Posterior vena cava (tissue), 2 donors: ENCODE measurements at places on chromosomes 3 and 15. TPM values are rescaled to one million over a fixed set of nuclear protein-coding genes. Genes with fewer than 3 reads are reported as not detected.
A peak's percentile ranks its signal among the peaks of the same experiment; 100 is the strongest.

RPP25 gene
- total RNA-seq = 9.3 TPM

ADGRG7 gene
- total RNA-seq = not detected

GOLGA8N gene
- 11.9 TPM for total RNA-seq

GPR160 gene
- 1.9 TPM for total RNA-seq

GPR149 gene
- total RNA-seq = not detected

FAM81A gene
- total RNA-seq = 0.90 TPM

DNA sequence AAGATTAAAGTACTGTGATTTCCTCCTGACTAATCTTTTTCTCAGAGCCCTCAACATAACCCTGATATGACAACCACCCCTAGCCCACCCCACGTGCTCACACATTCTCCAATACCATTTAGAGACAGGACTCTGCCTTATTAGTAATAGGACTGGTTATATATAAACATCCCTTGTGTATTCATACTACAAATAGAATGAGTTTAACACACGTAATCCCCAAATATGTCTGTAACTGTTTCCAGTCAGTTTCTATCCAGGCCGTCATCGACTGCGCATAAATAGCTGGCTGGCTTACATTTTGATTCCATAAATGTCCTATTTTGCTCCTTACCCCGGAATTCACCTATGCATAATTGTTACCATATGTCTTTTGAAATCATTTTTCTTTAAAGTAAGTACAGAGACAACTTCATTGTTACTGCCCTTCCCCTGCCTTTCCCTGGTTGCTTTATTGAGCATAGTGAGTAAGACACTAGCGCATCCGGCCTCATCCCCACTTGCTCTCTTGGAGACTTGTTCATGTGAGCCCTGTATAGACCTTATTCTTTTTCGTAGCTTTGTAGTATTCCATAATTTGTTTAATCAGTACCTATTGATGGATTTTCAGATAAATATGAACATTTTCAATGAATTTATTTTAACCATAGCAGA lies 3.5 kb upstream of the P2RY14 start:
- no peak for DNase-seq

- no peak for DNase-seq
These were observed 288 bp upstream of the NME9 start for GRCh38 chr3:138329984-138330293.

GRCh38 chr3:54957711-54958110 lies 29.9 kb upstream of the LRTM1 start:
- DNase-seq = no peak

DNA sequence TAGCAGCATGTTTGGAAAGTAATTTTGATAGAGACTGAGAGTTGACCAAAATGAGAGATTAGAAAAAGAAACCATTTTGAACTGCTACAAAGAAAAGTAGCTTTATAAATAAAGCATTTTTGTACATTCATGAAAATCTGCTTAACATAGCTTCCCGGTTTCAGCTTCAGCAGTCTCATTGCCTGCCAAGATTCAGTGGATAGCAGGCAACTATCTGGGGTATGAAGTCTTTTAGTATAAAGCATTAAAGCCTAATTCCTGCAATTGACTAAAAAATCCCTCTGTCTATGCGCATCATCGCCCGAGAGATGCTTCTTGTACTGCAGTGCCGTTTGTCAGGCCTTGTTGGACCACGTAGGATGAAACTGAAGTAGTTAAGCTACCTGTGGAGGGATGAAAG lies 588.4 kb downstream of the NAALADL2 start:
- DNase-seq = no peak

DNA sequence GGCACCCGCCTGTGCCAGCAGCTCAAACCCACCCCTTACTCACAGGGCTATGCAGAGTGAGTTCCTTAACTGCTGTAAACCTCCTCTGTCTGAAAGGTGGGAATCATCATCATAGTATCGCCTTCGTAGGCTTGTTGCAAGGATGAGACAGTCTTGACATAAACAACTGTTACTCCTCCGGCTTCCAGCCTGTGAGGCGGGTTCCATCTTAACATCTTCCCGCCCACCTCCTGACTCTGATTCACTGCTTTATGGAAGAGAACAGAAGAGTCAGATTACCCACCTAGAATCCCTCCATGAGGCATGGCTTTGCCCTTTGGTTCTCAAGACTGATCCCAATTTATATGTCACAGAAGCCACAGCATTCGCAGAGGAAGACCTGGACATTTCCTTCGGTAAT lies 21.9 kb downstream of the POLR2M start:
- no peak for DNase-seq

DNA sequence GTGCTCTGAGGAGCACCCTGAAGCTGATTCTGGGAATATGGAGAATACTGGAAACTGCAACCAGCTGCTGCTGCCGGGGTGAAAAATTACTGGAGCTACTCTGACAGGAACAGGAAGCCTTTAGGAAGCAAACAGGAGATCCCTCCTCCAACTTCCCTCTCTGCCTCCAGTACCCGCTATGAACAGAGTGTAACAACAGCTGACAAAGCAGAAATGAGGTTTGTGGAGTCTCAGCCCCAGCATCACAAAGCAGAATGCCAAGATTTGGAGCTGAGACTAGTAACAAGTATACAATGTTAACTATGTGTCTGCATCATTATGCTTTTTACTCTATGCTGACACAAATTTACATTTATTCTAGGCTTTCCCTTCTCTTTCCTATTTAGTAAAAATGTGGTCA lies 22.7 kb upstream of the PIAS1 start:
- DNase-seq = no peak

DNA sequence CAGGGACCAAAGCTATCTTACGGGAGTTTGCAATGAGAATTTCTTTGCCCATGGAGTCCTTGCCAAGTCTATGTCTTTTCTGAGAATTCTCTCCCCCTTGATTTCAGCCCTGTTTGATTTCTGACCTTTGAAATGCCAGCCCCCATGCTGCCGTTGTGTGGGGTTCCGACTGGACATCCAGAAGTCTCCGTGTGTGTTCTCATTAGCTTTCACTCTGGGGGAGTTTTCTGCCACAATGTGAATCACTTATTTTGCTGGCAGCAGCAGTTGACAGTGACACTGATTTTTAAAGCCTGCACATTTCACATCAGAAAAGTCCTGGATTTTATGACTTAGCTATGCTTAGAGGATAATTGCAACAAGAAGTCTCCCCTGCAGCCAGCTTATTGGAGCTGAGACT lies 98.4 kb upstream of the CTDSPL start:
- no peak for DNase-seq

DNA sequence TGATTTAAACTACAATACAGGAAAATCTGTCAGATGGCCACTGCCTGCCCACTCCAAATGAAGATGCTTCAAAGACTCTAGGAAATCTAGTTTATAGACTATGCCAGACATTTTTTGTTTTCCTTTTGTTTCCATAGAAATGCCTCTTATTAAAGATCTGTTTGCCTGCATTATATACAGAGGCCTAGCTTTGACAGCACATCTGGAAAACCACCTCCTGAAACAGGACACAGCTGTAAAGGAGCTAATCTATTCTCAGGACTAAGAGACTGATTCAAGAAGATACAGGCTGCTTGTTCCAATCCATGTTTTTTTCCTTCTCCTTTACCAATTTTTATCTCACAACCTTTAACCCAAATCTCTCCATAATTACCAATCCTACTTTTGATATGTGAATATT lies 75.3 kb upstream of the STRIT1 start:
- DNase-seq = no peak

DNA sequence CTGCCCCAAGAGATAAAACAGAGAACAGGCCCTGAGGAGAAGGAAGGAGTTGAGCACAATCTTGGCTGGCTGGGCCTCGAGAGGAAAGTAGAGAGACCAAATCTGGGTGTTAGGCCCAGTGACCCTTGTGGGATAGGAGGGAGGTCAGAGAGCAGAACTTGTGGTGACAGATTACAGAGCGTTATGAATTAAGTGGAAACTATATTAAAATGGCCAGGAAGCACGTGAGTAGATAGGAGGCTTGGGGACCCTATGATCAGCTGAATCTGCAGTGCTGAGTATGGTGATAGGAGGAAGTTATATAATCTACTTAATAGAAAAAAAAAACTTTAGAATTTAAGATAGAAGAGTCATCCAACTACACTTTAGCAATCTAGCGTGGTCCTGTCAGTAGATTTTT lies 30.0 kb downstream of the ST6GAL1 start:
- no peak for DNase-seq

DNA sequence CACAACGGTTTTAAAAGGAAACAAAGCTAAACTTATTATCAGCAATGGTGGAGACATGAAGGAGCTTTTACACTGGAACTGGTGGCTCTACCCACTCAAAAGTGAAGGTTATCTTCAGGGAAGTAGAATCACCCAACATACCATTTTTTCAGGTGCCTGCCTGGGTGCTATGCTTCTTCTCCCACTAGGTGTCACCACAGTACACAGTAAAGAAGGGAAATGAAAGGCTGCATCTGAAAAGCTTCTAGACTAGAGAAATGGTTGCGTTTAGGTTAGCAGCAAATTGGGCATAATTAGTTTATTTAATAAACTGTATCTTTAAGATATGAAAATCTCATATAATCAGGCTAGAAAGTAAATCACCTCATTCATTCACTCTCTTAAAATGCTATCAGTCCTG lies 47.0 kb upstream of the SELENOK start:
- no peak for DNase-seq

DNA sequence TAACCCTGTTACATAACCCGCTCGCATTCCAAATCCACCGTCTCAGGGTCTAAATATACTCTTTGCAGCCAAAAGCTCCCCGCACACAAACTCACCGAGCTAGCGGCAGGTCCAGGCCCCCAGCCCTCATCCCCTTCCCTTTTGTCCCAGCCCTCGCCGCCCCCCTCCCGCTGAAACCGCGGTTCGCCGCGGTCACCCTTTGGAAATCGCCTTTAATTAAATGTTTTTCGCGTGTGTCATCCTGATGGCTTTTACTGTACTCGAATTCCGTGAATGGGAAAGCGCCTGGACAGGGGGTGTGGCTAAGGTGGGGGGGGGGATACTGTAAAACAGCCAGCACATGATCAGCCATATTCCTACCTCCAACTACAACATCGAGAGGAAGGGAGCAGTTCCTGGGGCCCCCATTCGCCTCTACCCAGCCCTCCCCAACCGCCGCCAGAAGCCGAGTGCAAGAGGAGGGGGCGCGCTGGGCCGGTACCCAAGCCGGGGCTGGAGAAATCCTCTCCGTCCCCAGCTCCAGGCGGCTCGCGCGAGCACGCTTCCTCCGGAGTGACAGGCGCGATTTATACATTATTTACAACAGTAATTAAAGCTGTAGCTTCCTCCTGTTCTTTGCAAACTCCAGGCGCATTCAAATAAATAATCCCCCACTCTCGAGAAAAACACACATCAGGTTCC lies 1.7 kb downstream of the RORA start:
- peak; percentile 81 for DNase-seq

DNA sequence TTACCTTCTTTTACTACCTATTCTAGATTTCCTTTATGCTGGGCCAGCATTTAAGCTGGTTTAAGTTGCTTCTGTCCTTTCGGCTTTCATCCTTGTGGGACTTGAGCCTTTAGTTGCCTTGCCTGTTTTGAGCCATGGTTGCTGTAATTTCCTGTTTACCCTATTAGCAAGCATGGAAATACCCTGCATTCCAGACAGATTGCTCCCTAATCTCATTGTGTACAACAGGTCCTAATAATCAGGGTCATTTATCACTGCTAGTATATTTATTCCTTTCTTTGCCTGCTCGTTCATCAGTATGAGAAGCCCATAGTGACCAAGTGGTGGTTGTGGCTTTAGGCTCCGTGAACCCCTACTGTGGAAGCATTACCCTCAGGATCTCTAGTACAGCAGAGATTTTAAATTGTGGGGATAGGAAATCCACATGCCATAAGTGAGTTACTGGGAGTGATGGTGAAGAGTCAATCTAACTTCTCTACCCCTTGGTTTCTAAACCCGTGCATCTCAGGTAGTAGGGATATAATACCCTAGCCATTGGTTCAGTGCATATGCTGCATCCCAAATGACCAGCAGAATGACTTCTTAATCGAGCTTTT lies 31.9 kb downstream of the NCK1 start:
- DNase-seq = no peak

GRCh38 chr3:191380001-191380400 lies 49.7 kb upstream of the UTS2B start:
- no peak for DNase-seq

GRCh38 chr15:50970524-50970923 lies 62.0 kb downstream of the AP4E1 start:
- no peak for DNase-seq

DNA sequence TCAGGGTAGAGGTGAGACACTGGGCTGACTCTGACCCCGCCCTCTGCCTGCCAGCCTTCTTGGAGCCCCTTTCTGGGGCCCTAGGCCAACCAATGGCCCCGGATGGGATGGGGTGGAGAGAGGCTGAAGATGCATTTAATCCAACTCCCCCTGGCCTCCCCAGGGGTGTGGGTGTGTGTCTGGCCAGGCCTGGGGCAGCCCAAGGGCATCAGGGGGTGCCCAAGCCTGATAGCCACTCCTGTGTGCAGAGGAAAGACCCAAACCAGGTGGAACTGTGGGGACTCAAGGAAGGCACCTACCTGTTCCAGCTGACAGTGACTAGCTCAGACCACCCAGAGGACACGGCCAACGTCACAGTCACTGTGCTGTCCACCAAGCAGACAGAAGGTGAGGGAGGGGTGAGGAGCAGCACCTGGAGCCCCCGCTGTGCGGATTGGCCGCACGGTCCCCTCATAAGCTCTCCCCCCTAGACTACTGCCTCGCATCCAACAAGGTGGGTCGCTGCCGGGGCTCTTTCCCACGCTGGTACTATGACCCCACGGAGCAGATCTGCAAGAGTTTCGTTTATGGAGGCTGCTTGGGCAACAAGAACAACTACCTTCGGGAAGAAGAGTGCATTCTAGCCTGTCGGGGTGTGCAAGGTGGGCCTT lies 9.5 kb downstream of the SPINT1 start:
- DNase-seq = peak; percentile 61

GRCh38 chr15:84721371-84721770 lies 5.4 kb upstream of the SEC11A start:
- DNase-seq = no peak
